G401 (cell line): ENCODE measurements at places on chromosomes 7 and 10. TPM values are rescaled to one million over a fixed set of nuclear protein-coding genes. Genes with fewer than 3 reads are reported as not detected.

The INSIG1 gene
- 42.4 and 69.1 TPM in 2 replicates for total RNA-seq

The SPDYE8 gene
- total RNA-seq, result not detected in 2 replicates

The SAMD9 gene
- not detected in 2 replicates for total RNA-seq

The NODAL gene
- 2.8 TPM in 1 of 2 replicates, not detected in the other for total RNA-seq

The PTF1A gene
- total RNA-seq, result not detected in 2 replicates
